Testis (tissue), 5 donors: ENCODE measurements at places on chromosomes 7 and 10. TPM values are rescaled to one million over a fixed set of nuclear protein-coding genes. Genes with fewer than 3 reads are reported as not detected.

The TMEM213 gene
- total RNA-seq = not detected

The CALCR gene
- total RNA-seq = 0.56 TPM

The ICA1 gene
- 33.6 TPM for total RNA-seq

The SNCG gene
- total RNA-seq = 8.9 TPM

The MSMB gene
- total RNA-seq = 1.4 TPM

The ABCB1 gene
- 8.6 TPM for total RNA-seq

The PHKG1 gene
- 1.5 TPM for total RNA-seq

The FAM180A gene
- total RNA-seq = 2.1 TPM

The CC2D2B gene
- 15.4 TPM for total RNA-seq

GRCh38 chr10:19730907-19731217 is 85.4 kb upstream of the PLXDC2 start:
- no peaks in the 10 kb centered on the region for H3K36me3 ChIP-seq
- H3K4me3 ChIP-seq = no peak overlapping the region
- H3K4me1 ChIP-seq = no peaks in the 10 kb centered on the region
- no peak for DNase-seq
- H3K27ac ChIP-seq = no peak overlapping the region

- H3K4me1 ChIP-seq = peaks cover 4% of the 10 kb centered on the region
- DNase-seq = no peak
- H3K27ac ChIP-seq = no peak overlapping the region
- H3K27me3 ChIP-seq = no peaks in the 10 kb centered on the region
- H3K4me3 ChIP-seq = no peak overlapping the region
Observed at GRCh38 chr7:30915005-30915601, 3.5 kb downstream of the AQP1 start.

DNA sequence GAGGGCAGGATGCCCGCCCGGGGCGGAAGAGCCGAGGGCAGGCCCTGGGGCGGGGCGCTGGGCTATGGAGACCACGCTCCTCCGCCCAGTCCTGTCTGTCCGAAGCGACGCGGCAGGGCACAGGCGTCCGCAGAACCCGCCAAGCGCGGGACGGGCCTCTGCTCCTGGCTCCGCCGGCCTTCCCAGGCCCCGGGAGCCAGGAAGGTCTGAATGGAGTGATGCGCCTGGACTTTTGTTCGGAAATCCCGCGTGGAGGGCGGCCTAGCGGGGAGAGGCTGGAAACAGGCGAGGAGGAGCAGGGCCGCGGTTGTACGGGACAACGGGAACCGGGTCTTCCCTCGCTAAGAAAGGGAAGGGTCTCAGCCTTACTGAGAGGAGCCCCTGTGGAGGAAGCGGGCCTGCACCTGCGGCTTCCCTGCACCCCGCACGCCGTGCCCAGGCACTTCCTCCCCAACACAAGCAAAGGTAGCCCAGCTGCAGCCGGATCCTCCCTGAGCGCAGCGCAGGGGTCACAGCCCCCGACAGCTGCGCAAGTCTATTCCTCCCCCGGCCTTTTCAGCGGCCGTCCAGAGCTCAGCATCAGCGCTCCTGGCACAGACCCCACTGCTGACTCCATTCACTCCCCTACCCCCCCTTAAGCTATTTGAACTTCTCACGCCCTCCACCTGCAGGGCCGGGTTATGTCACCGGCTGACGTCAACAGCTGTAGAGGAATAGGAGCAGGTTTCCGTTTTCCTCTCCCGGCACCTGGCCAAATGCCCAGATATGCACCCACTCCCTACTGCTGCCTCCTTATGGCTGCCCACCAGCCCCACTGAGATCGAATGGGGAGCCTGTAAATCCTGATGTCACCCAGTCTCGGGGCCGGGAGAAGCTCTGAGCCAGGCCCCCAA is 143.2 kb upstream of the RET start:
- no peak for DNase-seq
- no peaks in the 10 kb centered on the region for H3K36me3 ChIP-seq
- no peaks in the 10 kb centered on the region for H3K4me1 ChIP-seq
- no peak overlapping the region for H3K4me3 ChIP-seq

DNA sequence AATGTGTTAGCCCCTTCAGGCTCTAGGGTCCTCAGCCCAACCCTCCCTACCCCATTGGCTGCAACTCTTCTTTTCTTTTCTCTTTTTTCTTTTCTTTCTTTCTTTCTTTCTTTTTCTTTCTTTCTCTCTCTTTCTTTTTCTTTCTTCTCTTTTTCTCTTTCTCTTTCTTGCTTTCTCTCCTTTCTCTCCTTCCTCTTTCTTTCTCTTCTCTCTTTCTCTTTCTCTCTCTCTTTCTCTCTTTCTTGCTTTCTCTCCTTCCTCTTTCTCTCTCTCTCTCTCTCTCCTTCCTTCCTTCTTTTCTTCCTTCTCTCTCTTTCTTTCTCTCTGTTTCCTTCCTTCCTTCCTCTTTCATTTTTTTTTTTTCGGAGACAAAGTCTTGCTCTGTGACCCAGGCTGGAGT is 458.9 kb downstream of the TYW1 start:
- H3K27ac ChIP-seq = no peak overlapping the region
- no peaks in the 10 kb centered on the region for H3K27me3 ChIP-seq
- no peaks in the 10 kb centered on the region for H3K36me3 ChIP-seq
- no peak overlapping the region for H3K4me3 ChIP-seq
- H3K4me1 ChIP-seq = no peaks in the 10 kb centered on the region

DNA sequence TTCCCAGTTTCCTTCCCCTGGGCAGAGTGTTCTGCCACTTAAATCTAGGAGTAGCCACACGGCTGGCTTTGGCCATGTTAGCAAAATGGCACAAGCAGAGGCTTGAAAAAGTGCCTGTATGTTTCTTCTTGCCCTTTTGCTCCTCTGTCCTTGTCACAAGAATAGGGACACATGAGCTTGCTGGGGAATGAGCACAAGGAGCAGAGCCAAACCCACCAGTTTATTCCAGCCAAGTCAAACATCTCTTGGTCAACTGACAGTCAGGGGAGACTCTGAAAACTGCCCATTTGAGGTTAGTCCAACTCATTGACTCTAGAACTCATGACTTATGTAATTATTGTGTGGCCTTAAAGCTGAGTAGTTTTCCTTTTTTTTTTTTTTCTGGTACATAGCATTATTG is 739.7 kb upstream of the FZD8 start:
- H3K4me1 ChIP-seq = no peaks in the 10 kb centered on the region
- no peak overlapping the region for H3K27ac ChIP-seq
- no peaks in the 10 kb centered on the region for H3K27me3 ChIP-seq
- no peak for DNase-seq
- no peaks in the 10 kb centered on the region for H3K36me3 ChIP-seq

DNA sequence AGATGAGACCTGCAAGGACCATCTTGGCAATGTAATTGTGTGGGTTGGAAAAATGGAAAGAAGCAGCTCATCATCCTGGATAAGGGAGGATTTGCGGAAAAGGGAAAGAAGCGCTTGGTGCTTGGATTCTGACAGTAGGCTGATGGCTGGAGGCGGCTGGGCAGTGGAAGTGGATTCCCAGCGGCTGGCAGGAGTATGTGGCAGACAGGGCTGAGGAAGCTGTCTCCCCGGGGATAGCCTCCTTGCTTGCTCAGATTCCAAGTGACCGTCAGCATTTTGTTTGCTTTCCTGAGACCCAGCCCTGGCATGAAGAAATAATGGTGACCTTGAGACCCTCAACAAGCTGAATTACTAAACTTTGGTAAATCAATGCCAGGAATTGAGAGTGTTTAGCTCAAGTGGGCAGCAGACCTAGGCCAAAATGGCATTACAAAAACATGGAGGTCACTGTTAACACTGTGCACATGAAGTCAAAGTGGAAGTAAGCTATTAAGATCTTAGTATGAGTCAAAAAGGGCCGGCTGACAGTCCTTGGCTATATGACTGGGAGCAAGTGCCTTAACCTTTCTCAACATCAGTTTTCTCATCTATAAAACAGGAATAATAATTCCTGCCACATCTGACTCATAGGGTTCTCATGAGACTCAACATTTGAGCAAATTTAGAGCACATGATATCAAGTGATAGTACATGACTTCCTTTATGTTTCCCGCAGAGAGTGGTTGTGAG is 21.3 kb downstream of the SLC25A28 start:
- no peaks in the 10 kb centered on the region for H3K4me1 ChIP-seq
- H3K36me3 ChIP-seq = no peaks in the 10 kb centered on the region
- H3K27me3 ChIP-seq = no peaks in the 10 kb centered on the region
- no peak overlapping the region for H3K27ac ChIP-seq
- no peak for DNase-seq
- H3K4me3 ChIP-seq = no peak overlapping the region

DNA sequence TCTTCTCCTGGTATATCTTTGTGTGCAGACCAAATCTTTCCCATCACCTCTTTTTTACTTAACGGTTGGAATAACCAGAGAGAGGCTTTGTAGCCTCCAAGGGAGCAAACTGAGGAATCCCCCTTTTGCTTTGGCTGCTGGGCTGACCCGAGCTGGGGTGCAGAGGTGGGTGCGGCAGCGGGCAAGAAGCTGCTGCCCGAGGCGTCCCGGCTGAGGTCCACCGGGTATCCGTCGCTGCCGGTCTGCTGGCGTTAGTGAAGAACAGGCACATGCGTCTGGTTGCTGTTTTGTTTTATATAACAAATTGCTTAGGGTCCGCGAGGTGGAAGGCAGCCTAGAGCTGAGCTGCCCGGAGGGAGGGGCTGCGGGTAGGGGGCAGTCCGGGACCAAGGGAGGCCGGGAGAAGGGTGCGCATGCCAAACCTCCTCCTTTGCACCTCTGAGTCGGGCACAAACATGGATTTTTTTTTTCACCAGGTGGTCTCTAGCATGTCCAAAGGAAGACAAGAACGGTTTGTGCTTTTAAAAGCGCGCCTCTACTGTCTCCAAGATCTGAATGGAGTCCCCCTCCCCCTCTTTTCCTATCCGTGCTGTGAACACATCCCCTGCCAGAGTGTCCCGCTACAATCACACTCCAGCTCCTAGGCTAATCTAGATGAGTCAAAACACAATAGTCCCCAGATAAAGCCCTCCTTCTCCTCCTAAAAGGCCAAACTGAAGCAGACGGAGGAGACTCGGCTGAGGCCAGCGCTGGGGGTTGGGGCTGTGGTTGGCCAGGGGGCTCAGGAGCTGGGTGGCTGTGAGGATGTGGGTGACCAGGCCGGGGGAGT is 6.8 kb upstream of the GATA3 start:
- no peak for DNase-seq
- H3K36me3 ChIP-seq = no peaks in the 10 kb centered on the region
- H3K4me3 ChIP-seq = no peak overlapping the region

- no peak for DNase-seq
- H3K36me3 ChIP-seq = no peaks in the 10 kb centered on the region
Observed at GRCh38 chr10:98158576-98158975, 24.1 kb downstream of the R3HCC1L start.

- no peak for DNase-seq
- H3K4me1 ChIP-seq = no peaks in the 10 kb centered on the region
- H3K4me3 ChIP-seq = no peak overlapping the region
- no peaks in the 10 kb centered on the region for H3K36me3 ChIP-seq
- H3K27me3 ChIP-seq = no peaks in the 10 kb centered on the region
Observed at GRCh38 chr7:34425194-34425593, 232.8 kb upstream of the NPSR1 start.

GRCh38 chr7:151491859-151492258 is 27.8 kb downstream of the RHEB start:
- no peaks in the 10 kb centered on the region for H3K27me3 ChIP-seq
- no peaks in the 10 kb centered on the region for H3K36me3 ChIP-seq
- H3K4me3 ChIP-seq = no peak overlapping the region
- no peak overlapping the region for H3K27ac ChIP-seq

DNA sequence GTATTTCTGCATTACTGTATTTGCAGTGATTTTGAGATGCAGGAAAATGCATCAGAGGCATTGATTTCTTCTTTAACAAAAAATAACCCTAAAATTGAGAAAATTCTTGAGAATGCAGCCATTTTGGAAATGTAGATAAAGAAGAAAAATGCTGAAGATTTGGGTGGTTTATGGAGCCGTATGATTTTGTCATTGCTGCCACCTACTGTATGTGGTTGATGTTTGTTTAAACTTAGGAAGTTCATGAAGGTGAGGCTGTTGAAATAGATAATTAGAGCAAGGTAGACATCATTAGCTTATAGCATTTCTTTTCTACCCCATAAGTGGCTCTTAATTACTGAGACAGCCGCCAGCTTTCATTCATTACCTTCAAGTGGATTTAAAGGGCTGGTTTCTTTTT is 92.1 kb upstream of the SAMD8 start:
- no peaks in the 10 kb centered on the region for H3K27me3 ChIP-seq
- H3K4me3 ChIP-seq = no peak overlapping the region
- no peak for DNase-seq
- H3K27ac ChIP-seq = no peak overlapping the region

- peak overlapping the region; percentile 88 for H3K27ac ChIP-seq
- H3K4me1 ChIP-seq = peaks cover 22% of the 10 kb centered on the region
- no peak for DNase-seq
- H3K27me3 ChIP-seq = no peaks in the 10 kb centered on the region
Observed at GRCh38 chr10:101040851-101041250, 9.8 kb downstream of the SFXN3 start.

GRCh38 chr7:38169847-38170246 is 8.2 kb upstream of the STARD3NL start:
- no peaks in the 10 kb centered on the region for H3K27me3 ChIP-seq
- H3K27ac ChIP-seq = no peak overlapping the region
- no peak overlapping the region for H3K4me3 ChIP-seq
- no peaks in the 10 kb centered on the region for H3K36me3 ChIP-seq
- no peaks in the 10 kb centered on the region for H3K4me1 ChIP-seq

DNA sequence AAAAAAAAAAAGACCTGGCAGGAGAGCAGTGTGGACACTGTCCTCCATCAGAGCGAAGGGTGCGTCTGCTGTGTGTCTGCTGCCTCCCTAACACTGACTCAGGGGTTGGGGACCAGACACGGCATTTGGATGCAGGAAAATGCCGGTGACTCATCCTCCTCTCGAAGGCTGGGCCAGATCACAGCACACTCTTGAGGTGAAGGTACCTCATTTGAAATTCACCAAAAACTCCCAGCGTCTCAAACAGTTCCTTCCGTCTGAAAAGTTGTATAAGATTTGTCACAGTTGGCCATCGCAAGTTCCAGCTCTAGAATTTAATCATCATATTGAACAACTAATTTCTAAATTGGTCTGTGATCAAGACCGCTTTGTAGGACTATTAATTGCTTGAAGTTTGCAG is 118.1 kb upstream of the LYZL2 start:
- no peak for DNase-seq
- no peak overlapping the region for H3K27ac ChIP-seq
- H3K36me3 ChIP-seq = no peaks in the 10 kb centered on the region
- peaks cover 3% of the 10 kb centered on the region for H3K4me1 ChIP-seq
- no peak overlapping the region for H3K4me3 ChIP-seq

DNA sequence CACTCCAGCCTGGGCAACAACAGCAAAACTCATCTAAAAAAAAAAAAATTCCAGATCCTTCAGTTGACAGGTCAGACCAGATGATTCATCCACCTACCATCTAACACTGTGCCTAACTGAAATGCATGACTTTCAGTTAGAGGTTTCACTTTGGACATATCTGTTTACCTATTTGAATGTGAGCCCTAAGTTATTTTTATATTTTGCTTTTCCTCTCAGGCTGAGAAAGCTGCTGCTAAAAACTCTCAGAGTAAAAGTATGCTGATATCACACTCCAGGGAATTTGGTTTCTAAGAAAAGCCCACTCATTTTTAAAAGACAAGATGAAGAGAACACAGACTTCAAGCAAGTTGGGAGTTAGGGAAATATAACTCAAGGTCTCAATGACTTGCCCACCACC is 126.0 kb downstream of the SGMS1 start:
- DNase-seq = no peak
- H3K4me3 ChIP-seq = no peak overlapping the region
- no peaks in the 10 kb centered on the region for H3K36me3 ChIP-seq
- H3K27me3 ChIP-seq = no peaks in the 10 kb centered on the region
- peaks cover 3% of the 10 kb centered on the region for H3K4me1 ChIP-seq
- no peak overlapping the region for H3K27ac ChIP-seq

GRCh38 chr7:102927312-102927933 is 14.6 kb downstream of the LRRC17 start:
- no peak overlapping the region for H3K27ac ChIP-seq
- DNase-seq = no peak
- no peaks in the 10 kb centered on the region for H3K27me3 ChIP-seq
- no peaks in the 10 kb centered on the region for H3K36me3 ChIP-seq
- no peaks in the 10 kb centered on the region for H3K4me1 ChIP-seq
